ENCODE measurements at places on chromosomes 16 and 17.

GRCh38 chr16:67312719-67313118 is 13.8 kb downstream of the KCTD19 start:
- DNase-seq = no peak

DNA sequence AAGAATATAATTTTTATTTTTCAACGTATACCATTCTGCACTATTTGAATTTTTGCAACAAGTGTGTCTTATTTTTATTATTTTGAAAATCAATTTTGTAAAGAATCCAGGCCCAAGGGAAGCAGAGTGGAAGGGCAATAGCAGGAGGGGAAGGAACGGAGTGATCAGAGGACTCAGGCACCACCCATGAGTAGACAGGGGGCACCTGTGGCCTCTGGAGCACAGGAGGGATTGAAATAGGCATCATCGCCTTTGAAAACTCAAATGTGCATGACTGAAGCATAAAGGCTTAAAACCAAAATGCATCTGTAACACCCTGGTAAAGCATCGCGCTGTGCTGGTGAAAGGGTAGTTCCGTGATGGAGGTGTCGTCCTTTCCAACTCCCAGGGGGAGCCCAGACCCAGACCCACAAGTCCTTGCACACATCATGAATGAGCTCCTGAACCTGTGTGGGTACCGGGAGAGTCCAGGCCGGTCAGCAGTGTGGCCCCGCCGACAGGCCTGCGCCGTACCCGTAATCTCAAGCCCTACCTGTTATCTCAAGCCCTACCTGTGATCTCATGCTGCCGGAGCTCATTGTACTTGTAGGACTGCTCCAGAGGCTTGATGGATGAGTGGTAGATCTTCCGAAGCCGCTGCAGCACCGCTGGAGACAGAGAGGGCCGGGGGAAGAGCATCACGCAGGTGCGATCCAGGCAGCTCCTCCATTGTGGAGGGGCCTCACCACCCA is 39.1 kb downstream of the SRL start:
- no peak for DNase-seq

- DNase-seq = no peak
Observed at GRCh38 chr16:86261379-86261778, 248.9 kb upstream of the FOXF1 start.

GRCh38 chr17:2898255-2898926 is 102.2 kb downstream of the RAP1GAP2 start:
- DNase-seq = no peak

DNA sequence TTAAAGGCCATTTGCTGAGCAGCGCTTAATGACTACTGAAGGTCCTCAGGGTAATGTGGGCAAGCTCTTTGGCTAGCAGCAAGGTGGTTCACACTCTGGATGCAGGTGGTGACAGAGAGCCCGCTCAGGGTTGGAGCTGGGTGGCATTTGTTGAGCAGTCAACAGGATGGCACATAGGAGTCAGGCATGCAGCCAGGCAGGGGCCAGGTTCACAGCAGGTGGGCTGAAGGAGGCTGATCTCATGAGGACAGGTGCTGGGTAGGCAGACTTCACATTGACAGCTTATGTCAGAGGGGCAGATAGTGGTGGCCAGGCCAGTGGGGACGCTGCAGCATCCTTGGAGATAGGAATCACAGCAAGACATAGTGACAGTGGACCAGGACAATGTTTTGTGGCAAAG is 4.5 kb downstream of the KRTAP3-1 start:
- DNase-seq = no peak

- DNase-seq = no peak
Observed at GRCh38 chr17:5131146-5131715, 15.4 kb downstream of the USP6 start.

GRCh38 chr17:70426752-70427151 is 257.4 kb downstream of the KCNJ2 start:
- DNase-seq = no peak

DNA sequence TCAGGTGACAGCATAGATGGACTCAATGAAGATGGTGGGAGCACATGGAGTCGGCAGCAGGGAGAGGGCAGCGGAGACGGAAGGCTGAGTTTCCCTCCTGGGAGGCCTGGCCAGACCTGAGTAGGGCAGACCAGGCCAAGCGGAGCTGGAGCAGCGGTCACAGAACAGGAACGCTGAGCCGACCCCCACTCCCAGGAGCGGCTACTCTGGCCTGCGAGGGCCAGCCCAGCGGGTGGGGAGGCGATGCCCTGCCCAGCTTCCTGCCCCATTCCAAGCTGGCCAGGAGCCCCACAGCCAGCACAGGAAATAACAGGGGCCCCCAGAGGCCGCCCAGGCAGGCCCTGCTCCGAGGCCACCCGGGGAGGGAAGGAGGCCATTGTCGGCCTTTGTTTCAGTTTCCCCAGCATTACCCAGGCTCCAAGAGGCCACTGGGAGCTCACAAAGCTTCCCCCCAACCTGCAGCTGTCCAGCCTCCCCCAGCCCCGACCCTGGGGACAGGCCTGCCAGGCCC is 79.8 kb downstream of the ZNF423 start:
- DNase-seq = no peak

GRCh38 chr16:66083171-66083570 is 283.3 kb upstream of the CDH5 start:
- DNase-seq = no peak

Measured in ovary (tissue), 10 donors.